ENCODE measurements at places on chromosomes 4 and X. TPM values are rescaled to one million over a fixed set of nuclear protein-coding genes. Genes with fewer than 3 reads are reported as not detected.

GRCh38 chr4:36243355-36244256, 708 bp downstream of the ARAP2 start:
- peak; percentile 47 for DNase-seq

DNA sequence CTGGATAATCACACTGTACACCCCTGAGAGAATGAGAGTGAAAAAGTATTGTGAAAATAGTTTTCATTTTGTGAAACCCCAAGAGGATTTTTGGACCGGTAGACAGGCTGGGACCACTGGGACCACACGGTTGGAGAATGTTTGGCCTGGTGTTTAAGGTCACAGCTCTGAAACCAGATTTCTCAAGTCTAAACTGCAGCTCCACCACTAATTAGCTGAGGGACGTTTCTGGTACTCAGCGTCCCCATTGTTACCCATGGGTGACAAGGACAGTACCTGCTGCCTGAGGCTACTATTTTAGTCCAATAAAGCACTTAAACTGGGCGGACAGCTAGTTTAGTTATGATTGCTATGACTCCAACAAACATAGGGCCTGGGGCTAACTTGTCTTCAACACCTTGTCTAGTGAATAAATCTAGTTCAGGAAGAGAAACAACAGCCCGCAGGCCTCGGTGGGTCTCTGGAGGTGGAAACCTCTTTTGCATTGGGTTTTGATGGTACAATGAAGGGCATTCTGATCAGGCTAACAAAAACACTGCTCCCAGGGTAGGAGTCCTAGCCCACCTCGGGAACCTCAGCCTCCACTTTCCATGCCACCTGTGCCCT, 509 bp upstream of the USP11 start:
- DNase-seq, result no peak

DNA sequence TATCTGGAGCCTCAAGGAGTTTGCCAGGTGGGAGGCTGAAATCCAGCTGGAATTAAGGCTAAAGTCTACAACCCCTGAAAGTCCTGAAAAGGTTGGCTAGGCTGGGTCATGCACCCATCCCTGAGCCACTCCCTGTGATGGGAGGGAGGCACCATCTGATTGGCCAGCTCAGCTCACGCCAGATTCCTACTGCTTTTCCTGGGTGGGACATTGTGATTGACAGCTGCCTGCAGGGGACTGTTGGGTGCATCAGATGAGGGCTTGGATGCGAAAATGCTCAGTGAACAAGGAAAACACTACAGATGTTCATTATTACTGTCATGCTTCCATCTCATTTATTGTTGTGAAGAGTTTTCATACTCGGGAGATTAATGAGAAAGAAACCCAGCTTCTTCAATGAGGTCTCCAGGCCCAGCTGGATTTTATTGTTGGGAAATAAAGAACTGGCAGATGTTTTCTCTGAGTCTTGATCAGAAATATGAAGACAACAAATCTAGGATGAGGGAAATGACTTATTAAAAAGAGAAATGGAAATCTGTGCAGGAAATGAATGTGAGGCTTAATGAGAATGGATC, 185.9 kb downstream of the STK32B start:
- no peak for DNase-seq

DNA sequence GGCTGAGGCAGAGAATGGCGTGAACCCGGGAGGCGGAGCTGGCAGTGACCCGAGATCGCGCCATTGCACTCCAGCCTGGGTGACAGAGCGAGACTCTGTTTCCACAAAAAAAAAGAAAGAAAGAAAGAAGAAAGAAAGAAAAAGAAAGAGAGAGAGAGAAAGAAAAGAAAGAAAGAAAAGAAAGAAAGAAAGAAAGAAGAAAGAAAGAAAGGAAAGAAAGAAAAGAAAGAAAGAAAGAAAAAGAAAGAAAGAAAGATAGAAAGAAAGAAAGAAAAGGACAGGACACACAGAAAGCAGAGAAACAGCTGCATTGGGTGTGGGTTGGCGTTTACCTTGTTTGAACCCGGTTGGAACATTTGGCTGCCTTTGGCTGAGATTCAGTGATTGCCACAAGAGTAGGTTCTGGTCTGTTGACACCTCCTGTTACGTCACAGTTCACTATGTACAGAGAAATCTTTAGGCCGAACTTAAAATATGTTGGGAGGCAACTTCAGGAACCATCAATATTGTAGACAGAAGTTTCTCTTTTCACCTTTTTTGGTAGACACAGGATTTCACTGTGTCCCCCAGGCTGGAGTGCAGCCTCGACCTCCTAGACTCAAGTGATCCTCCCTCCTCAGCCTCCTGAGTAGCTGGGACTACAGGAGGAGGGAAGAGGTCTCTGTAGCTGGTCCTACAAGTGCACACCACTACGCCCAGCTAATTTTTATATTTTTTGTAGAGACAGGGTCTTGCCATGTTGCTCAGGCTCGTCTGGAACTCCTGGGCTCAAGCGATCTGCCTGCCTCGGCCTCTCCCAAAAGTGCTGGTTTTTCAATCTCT, 16.3 kb upstream of the PLCXD1 start:
- DNase-seq, result peak; percentile 53

GRCh38 chr4:41620594-41621256, 82.8 kb downstream of the LIMCH1 start:
- DNase-seq, result no peak

- no peak for DNase-seq
Observed at GRCh38 chr4:127782275-127783025, at the start of gene HSPA4L. TSS of gene HSPA4L (plus strand) at chr4:127782322. CDS start at chr4:127782551, 229 bp downstream.

DNA sequence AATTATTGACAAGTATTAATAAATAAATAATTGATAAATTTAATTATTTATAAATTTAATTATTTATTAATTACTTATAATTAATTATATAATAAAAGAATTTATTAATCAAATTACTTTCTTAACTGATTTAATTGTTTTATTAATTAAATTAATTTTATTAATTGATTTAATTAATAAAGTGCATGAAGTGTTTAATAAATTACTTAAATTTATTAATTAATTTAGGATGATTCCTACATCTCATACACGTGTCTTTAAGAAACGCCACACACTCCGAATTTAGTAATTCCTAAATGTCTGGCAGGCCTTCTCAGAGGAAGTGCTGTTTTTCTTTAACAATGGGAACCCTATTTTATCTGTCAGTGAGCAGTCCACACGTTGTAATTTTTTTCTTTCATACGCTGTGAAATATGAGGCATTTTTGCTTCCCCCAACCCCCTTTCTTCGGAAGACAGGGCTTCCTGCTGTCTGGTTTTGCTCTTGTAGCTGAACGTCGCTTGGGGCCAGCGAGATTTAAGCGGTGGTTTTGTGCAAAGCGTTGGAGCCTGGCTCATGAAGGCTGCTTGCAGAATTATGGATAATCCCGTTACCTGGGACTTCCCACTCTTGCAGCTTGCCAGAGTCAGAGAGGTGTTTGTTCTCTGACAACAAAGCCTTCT, 46.8 kb downstream of the CRLF2 start:
- DNase-seq, result no peak

DNA sequence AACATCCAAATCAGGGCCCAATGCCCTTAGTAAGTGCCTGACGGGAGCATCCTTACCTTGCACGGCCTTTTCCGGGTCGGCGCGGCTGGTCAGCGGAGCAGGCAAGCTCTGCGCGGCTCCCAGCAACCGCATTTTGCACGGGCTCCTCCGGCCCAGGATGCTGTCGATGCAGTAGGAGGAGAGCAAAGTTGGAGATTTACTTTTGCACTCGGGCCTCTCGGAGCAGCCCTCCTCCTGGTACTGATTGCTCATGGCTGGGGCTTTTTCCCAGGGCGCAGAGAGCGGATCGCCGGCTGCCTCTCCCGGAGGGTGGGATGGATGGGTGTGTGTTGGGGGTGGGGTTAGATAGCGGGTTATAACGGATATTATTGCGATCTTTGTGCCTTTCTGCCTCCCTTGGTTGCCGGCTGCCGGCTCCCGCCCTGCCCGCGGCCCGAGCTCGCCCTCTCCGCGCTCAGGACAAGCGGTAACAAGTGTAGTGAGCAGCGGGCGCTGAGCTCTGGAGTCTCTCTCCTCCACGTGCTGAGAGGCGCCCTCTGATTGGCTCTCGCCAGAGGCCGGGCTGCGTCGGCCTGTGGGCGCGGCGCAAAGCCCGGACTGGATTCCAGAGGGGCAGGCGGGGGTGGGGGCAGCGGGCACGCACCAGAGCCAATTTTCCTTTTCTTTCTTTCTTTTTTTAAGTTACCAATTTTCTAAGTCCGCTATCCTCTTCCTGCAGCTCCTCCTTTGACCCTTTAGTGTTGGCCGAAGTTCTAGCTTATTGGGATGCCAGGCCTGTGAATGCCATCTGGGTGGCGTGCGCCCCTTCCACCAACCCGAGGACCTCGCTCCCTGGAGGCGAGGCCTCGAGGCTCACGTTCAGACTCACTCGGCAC, at the start of gene ARX:
TSS of gene ARX (minus strand) at position 480 of the 875 bp plus-strand sequence. CDS start at position 252, 228 bp downstream.
- DNase-seq, result no peak

DNA sequence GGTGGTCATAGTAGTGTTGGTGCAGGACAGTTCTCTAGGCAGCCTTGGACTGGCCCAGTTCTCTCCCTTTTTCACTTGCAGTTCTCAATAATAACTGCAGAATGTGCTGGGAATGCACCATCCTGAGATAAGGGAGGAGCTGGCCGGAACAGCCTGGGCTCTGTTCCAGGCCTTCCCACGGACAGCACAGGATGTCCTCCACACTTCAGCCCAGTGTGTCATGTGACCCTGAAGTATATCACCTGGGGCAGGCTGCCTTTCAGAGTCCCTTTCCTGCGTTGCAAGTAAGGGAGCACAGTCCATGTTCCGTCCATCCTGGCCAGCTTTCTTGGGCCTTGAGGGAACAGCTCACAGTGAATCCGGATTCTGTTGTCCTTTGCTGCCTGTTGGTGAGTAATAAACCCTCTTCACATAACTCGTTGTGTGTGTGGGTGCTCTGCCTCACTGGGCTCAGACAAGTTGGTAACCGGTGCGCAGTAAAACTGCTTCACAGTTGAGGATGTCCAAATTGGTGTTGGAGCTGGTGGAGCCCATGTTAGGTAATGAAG, 32.3 kb upstream of the BBS12 start:
- peak; percentile 54 for DNase-seq

GRCh38 chrX:145524931-145525330, 277.6 kb downstream of the SPANXN1 start:
- DNase-seq, result no peak

Gene S100P
- total RNA-seq, result 2,292 TPM

Gene TMEM154
- total RNA-seq, result 86.5 TPM

Gene PARM1
- total RNA-seq, result 134 TPM

Gene GASK1B
- total RNA-seq, result 30.8 TPM

Gene XPNPEP2
- 6.0 TPM for total RNA-seq

Gene TREX2
- total RNA-seq, result 2.1 TPM
